Activated CD8-positive, alpha-beta memory T cell treated with anti-CD3 and anti-CD28 coated beads for 24 hours (primary cell): ENCODE measurements at places on chromosomes 2 and 18.
A peak's percentile ranks its signal among the peaks of the same experiment; 100 is the strongest.

GRCh38 chr2:178523596-178524134, 43.4 kb downstream of the PLEKHA3 start:
- no peak for DNase-seq

GRCh38 chr2:128522829-128523228, 204.2 kb upstream of the HS6ST1 start:
- DNase-seq = no peak

DNA sequence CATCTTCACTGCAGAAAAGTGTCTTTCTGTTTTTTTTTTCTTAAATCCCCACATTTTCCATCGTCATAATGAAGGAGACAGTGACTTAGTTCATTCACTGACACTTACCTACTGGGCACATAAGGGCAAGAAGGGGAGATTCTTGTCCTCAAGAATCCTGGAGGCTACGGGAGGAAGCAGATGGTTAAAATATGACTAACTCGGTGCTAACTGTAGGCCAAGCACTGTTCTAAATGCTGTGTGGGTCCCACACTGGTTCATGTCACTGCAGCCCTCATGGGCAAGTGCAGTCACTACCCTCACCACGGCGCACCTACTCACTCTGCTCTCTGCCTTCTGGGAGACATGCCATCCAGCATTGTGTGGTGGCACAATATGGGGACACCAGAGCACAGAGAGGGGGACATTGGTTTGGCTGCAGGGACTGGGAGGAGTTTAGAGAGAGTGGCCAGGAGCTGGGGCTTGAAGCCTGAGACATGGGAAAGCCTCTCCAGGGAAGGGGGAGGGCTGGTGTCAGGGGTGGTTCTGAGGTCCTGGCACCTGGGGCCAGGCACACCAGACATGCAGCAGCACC, 305.2 kb downstream of the MYCN start:
- no peak for DNase-seq

GRCh38 chr18:2981212-2981728, 31.7 kb downstream of the LPIN2 start:
- no peak for DNase-seq

DNA sequence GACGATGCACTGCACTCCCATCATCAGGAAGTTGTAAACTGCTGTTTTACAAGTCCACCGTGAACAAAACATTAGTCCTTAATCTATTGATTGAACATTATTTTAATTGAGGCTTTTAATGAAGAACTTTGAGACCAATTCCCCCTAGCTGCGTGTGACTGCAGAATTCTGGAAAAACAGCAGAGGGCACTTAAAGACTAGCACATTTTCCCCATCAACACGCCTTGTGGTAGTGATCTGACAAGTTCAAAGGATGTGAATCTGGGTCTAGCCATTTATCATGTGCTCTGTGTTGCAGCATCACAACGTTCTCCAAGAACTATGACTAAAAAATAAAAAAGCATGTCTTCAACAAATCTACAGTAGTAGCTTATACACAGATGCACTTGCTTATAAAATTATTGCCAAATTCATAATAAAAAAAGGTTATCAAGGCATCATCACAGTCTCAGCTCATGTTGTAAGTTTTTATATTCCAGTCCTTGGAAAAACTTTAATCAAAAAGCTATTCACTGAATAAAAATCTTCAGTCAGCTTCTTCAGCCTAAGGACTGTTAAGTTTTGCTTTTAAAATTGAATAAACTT, 35.8 kb downstream of the SKOR2 start:
- no peak for DNase-seq

- DNase-seq = no peak
Measured at GRCh38 chr2:39620067-39620466, 45.6 kb upstream of the TMEM178A start.

GRCh38 chr2:29267720-29268119, 152.5 kb downstream of the CLIP4 start:
- DNase-seq = no peak

DNA sequence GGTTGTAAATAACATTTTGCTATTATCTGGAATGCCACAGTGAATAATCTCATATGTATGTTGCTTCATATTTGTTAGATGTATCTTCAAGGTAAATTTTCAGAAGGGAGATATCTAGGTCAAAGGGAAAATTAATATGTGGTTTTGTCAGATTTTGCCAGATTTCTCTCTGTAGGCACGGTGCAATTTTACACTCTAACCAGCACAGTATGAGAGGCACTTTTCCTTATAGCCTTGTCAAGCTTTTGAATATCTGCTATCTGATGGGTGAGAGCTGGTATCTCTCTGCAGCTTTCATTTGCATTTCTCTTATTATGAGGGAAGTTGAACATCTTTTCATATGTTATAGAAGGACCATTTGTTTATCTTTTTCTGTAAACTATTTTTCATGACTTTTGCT, 175.7 kb upstream of the PGAP1 start:
- no peak for DNase-seq

- no peak for DNase-seq
Measured at GRCh38 chr18:46630991-46631390, 26.0 kb downstream of the LOXHD1 start.

- DNase-seq = no peak
Measured at GRCh38 chr18:44602380-44602779, 78.3 kb upstream of the SETBP1 start.

GRCh38 chr18:11245879-11246278, 96.5 kb upstream of the PIEZO2 start:
- no peak for DNase-seq

DNA sequence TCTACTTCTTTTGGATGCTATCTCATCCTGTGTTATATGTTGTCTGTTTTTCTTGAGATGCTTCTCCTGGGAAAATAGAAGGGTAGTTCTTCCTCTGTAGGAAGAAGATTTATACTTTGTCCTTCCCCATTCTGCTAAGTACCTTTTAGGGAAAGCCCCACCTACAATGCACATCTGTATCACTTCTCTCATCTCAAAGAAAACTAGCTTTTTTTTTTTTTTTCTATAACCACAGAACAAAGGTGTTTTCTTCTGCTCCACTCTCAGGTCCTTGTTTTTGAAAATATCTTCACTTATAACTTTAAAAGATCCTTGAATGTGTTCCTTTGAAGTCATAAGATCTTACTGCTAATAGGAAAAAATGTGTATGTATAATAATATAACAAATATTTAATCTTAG, 30.8 kb downstream of the CCDC150 start:
- no peak for DNase-seq

GRCh38 chr2:7430869-7431641, 513.8 kb downstream of the RNF144A start:
- DNase-seq = peak; percentile 89

- no peak for DNase-seq
Measured at GRCh38 chr18:35553300-35553699, 28.2 kb upstream of the GALNT1 start.

- DNase-seq = no peak
Measured at GRCh38 chr2:172792711-172793110, 57.1 kb downstream of the RAPGEF4 start.

DNA sequence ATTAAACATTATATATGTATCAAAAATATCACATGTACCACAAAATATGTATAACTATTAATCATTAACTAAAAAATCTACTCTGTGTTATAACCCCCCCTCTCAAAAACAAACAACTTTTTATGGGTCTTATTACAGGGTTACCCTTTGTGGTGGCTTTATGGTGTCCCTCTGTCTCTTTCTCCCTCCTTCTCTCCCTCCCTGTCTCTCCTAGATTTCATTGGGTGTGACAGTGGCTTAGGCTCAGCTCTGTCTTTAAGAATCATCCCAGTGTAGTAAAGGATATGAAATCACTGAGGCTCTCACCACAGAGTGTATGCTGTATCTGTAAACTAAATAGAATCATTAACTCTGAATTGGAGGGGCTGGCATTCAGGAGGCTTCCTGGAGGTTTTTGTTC, 93.7 kb downstream of the TDRD15 start:
- DNase-seq = no peak

- DNase-seq = no peak
Measured at GRCh38 chr2:149763358-149763757, 175.8 kb upstream of the MMADHC start.

GRCh38 chr2:165563468-165564225, 94.1 kb downstream of the CSRNP3 start:
- DNase-seq = no peak

GRCh38 chr2:219758907-219759680, 131.7 kb downstream of the SLC4A3 start:
- no peak for DNase-seq

DNA sequence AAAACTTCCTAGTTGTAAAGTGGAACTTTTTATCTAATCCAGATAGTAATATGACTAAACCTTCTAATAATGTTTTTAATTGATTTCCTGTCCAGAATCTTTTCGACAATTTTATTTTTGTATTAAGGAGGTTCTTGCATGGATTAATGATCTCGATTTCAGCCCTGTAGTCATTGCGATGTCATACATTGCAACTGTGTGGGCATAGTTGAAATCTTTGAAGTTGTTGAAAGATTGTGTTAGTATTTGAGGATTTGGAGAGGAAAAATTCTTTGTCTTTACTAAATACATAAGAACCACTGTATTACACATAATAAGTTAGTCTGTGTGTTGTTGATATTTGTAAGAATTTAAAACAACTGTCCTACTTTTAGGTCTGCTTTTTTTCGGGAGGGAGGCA, 31.1 kb downstream of the ACSL3 start:
- no peak for DNase-seq

DNA sequence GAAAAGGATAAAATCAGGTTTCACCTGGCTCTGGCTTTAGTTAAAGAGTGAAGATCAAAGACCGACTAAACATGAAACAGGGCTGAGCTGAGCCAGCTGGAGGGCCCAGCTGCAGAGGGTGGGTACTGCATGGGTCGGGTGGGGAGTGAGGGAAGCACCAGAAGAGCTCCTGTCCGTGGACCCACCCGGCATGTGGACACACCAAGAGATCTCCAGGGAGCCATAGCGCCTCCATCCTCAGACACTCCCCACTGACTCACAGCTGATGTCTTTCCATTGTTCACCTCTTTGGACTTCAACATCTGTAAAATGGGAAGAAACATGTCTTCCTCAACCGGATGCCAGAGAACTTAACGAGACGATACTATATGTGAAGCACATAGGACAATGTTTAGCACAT, 178.3 kb upstream of the KLHL29 start:
- DNase-seq = no peak

- no peak for DNase-seq
Measured at GRCh38 chr18:63449426-63449825, 27.1 kb upstream of the VPS4B start.

- DNase-seq = no peak
Measured at GRCh38 chr2:79219383-79219988, 59.9 kb upstream of the REG3A start.

DNA sequence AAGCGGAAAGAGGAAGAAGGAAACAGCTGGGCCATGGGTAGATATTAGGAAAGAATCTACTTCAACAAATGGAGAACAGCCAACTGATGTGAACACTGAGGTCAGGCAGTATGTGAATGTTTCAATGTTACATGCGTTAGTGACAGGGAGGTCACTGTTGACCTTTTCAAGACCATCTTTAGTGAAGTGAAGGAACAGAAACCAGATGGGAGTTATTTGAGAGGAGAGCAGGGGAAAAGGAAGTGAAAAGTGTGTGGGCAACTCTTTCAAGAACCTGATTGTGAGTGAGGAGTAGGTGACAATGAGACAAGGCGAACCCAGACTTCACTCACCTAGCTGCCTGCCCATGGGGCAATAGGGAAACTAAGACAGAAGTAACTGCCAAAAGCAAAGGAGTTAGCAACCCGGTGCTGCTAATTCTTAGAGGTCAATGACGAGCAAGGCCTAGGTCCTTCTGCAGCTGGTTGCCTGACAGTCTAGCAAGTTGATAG, 67.0 kb downstream of the SP3 start:
- DNase-seq = no peak

GRCh38 chr2:122081751-122082150, 326.3 kb downstream of the TSN start:
- DNase-seq = no peak

- no peak for DNase-seq
Measured at GRCh38 chr2:194842871-194843270, 814.2 kb upstream of the SLC39A10 start.
